ENCODE measurements at places on chromosomes 7 and 10.

GRCh38 chr7:65471587-65471986 is 97.9 kb downstream of the ZNF92 start:
- no peaks in the 10 kb centered on the region for H3K36me3 ChIP-seq
- no peak overlapping the region for H3K4me3 ChIP-seq
- H3K27me3 ChIP-seq = no peaks in the 10 kb centered on the region
- DNase-seq = no peak
- H3K27ac ChIP-seq = no peak overlapping the region
- no peaks in the 10 kb centered on the region for H3K4me1 ChIP-seq

- peaks cover 7% of the 10 kb centered on the region for H3K4me1 ChIP-seq
- no peak for DNase-seq
- H3K27me3 ChIP-seq = no peaks in the 10 kb centered on the region
These were observed 6.8 kb upstream of the RASSF4 start for GRCh38 chr10:44952779-44953231.

DNA sequence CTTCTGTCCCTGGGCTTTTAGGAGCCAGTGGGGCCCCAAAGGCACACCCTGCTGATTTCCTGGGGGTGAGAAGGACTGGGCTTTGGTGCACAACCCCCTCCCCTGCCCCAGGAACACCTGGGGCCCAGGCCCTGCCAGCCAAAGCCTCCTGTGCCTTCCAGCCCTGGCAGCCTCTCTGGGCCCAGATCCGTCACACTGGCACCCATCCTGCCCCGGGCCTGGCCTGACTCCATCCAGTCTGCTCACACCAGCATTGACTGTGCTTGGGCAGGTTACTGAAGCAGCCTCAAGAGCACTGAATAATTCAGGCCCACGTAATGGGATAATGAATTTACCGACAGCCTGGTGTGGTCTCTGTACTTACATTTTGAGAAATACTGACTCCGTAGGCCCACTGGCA is 12.0 kb upstream of the COMTD1 start:
- no peaks in the 10 kb centered on the region for H3K36me3 ChIP-seq
- DNase-seq = no peak
- no peak overlapping the region for H3K4me3 ChIP-seq
- no peaks in the 10 kb centered on the region for H3K27me3 ChIP-seq

GRCh38 chr10:123772645-123773508 is 106.7 kb downstream of the GPR26 start:
- DNase-seq = no peak
- H3K4me3 ChIP-seq = no peak overlapping the region
- H3K4me1 ChIP-seq = no peaks in the 10 kb centered on the region
- no peaks in the 10 kb centered on the region for H3K27me3 ChIP-seq
- H3K36me3 ChIP-seq = no peaks in the 10 kb centered on the region
- H3K27ac ChIP-seq = no peak overlapping the region

- no peaks in the 10 kb centered on the region for H3K27me3 ChIP-seq
- no peaks in the 10 kb centered on the region for H3K4me1 ChIP-seq
- no peaks in the 10 kb centered on the region for H3K36me3 ChIP-seq
- no peak for DNase-seq
- H3K27ac ChIP-seq = no peak overlapping the region
These were observed 425.2 kb upstream of the CNTNAP2 start for GRCh38 chr7:145691377-145691914.

DNA sequence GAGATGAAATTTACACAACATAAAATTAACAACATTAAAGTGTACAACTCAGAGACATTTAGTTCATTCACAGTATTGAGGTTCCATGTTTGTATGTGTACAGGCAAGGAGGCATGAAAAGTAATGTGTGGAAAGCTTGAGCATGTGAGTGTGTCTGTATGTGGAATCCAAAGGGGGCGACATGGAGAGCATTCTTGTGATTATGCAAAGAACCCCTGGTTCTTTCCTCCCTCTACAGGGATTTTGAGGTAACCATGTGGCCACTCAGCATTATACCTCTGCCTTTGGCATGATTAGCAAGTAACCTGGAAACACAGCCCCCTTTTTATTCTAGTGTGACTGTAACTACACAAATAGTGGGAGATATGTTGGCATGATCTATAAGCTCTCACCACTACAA is 21.0 kb downstream of the OR2F1 start:
- no peaks in the 10 kb centered on the region for H3K27me3 ChIP-seq
- H3K27ac ChIP-seq = no peak overlapping the region
- DNase-seq = no peak
- no peaks in the 10 kb centered on the region for H3K4me1 ChIP-seq
- no peaks in the 10 kb centered on the region for H3K36me3 ChIP-seq

DNA sequence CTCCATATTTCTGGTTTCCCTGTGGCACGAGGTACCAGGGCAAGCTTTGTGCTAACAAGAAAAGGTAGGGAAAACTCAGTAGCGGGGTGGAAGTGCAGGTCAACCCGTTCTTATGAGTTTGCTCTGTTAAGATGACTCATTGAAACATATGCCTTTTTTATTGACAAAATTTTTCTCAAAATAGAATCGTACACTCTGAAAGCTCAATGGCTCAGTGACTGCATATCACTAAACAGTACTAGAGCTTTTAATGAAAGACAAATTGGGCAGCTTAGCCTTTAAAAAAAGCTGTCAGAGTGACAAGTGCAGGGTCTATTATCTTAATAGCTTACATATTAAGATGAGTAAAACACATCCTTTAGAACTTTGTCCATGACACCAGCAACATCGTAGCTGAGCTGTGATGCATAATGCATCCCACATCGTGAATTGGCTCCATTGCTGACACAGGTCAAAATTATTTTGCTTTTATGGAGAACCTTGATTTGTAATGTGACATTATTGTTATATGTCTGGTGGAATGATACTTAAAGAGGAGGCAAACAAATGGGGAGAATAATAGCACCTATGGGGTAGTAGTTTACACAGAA is 264.4 kb downstream of the ETV1 start:
- H3K4me3 ChIP-seq = no peak overlapping the region
- no peak overlapping the region for H3K27ac ChIP-seq
- no peak for DNase-seq
- no peaks in the 10 kb centered on the region for H3K4me1 ChIP-seq
- H3K27me3 ChIP-seq = no peaks in the 10 kb centered on the region

- no peaks in the 10 kb centered on the region for H3K4me1 ChIP-seq
- H3K4me3 ChIP-seq = no peak overlapping the region
- DNase-seq = no peak
- H3K36me3 ChIP-seq = no peaks in the 10 kb centered on the region
These were observed 122.3 kb downstream of the ADCY1 start for GRCh38 chr7:45696476-45696875.

DNA sequence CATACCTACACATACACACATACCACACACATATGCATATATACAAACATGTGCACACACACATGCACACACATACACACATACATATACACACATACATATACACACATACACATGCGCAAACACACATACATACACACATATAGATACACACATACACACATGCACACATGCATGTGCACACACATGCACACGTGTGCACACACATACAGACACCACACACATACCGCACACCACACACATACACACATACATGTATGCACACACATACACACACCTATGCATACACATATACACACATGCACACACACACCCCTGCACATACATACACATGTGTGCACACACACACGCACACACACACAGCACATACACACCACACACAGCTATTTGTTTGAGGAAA is 236.5 kb downstream of the WDR11 start:
- H3K4me1 ChIP-seq = peaks cover 3% of the 10 kb centered on the region
- no peak overlapping the region for H3K27ac ChIP-seq
- H3K27me3 ChIP-seq = no peaks in the 10 kb centered on the region
- no peak overlapping the region for H3K4me3 ChIP-seq

DNA sequence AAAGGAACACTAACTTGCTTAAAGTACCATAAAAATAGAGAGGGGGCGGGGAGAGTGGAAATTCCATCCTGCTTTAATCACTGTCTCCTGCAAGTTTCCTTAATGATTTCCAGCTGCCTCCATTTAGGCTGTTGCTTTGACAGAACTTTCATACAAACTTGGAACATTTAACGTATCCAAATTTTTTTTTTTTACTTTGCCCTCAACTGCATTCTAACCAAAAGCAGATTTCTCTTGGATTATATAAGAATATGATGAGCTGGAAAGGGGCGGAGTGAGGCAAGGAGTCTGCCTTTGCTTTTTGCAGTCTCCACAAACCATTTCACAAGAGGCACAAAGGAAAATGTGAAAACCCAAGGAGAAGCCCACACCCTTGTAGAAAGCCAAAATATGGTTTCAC is 46.6 kb upstream of the COL1A2 start:
- no peak for DNase-seq
- H3K4me3 ChIP-seq = no peak overlapping the region
- no peak overlapping the region for H3K27ac ChIP-seq
- no peaks in the 10 kb centered on the region for H3K36me3 ChIP-seq
- H3K27me3 ChIP-seq = no peaks in the 10 kb centered on the region

DNA sequence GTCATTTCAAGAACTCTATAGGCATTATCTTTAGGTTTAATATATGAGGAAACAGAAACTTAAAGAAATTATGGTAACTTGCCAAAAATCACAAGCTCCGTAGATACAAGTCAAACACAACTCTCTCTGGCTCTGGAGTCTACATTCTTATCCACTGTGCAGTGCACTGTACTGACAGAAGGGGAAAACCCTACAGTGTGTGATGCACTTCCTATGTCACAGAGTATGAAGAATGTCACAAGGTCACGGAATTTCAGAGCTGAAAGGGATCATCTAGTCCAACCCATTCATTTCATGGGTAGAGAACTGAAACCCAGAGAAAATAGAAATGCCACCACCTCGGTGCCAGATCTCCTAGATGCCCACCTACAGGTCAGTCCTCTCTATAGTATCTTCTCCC is 86.1 kb downstream of the LRRTM3 start:
- DNase-seq = no peak
- no peaks in the 10 kb centered on the region for H3K4me1 ChIP-seq
- no peaks in the 10 kb centered on the region for H3K36me3 ChIP-seq
- no peaks in the 10 kb centered on the region for H3K27me3 ChIP-seq

- no peak overlapping the region for H3K27ac ChIP-seq
- no peaks in the 10 kb centered on the region for H3K36me3 ChIP-seq
- H3K4me3 ChIP-seq = no peak overlapping the region
- no peaks in the 10 kb centered on the region for H3K4me1 ChIP-seq
- no peaks in the 10 kb centered on the region for H3K27me3 ChIP-seq
These were observed 38.4 kb downstream of the SLC39A12 start for GRCh38 chr10:17989908-17990767.

DNA sequence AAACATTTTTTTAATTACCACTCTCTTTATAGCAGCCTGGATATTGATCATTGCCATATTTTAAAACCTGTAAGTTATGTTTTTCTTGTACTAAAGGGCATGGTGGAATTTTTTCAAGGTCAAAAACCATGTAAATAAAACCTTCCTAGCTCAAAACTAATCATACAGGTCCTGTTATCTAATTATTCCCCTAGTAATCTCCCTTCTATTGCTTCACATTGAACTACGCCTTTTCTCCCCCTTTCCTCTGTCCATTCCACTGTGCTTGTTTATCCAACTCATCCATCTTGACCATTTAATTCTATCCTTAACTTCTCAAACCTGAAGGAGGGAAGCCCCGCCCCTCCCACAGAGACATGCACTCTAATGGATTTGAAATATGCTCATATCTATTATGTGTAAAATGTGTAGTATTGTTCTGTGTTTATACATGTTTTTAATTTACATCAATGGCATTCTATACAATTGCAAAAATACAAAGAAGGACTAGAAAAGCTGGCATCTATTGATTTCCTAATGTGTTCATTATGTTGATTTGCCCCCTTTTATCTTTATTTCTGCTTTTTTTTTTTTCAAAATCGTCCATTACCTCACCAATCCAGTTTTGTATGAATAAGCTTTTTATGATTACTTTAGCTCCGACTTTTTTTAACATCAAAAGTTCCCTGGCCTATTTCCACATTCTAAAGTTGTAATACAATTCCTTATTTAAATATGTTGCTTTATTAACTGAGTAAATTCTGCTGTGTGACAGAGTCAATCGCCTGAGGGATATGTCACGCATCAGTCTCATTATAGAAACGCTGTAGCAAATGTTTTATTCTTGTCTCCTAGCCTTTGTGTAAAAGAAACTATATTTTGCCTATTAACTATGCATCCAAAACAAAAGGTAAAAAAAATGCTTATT is 61.0 kb downstream of the MET start:
- DNase-seq = no peak
- no peak overlapping the region for H3K27ac ChIP-seq
- H3K27me3 ChIP-seq = no peaks in the 10 kb centered on the region
- no peaks in the 10 kb centered on the region for H3K4me1 ChIP-seq

DNA sequence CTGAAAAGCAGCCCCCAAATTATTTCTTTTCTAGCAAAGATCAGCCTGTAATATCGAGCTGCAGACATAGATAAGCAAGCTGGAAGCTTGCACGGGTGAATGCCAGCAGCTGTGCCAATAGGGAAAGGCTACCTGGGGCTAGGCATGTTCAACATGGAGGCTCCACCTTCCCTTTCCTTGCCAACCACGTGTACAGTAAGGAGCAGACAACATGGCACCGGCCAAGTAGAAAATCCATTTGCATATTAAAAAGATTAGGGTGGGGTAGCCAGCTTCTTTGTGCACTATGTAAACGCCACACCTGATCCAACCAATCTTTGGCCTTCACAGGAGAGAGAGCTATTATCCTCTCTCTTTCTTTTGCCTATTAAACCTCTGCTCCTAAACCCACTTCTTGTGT is 56.7 kb upstream of the SEPHS1 start:
- peaks cover 6% of the 10 kb centered on the region for H3K36me3 ChIP-seq
- H3K27me3 ChIP-seq = no peaks in the 10 kb centered on the region
- no peak for DNase-seq
- no peak overlapping the region for H3K27ac ChIP-seq

GRCh38 chr10:8927705-8928104 is 873.2 kb downstream of the GATA3 start:
- no peaks in the 10 kb centered on the region for H3K27me3 ChIP-seq
- DNase-seq = no peak
- H3K36me3 ChIP-seq = no peaks in the 10 kb centered on the region
- H3K4me1 ChIP-seq = no peaks in the 10 kb centered on the region
- H3K27ac ChIP-seq = no peak overlapping the region

- no peaks in the 10 kb centered on the region for H3K27me3 ChIP-seq
- H3K36me3 ChIP-seq = no peaks in the 10 kb centered on the region
- H3K27ac ChIP-seq = no peak overlapping the region
- no peaks in the 10 kb centered on the region for H3K4me1 ChIP-seq
These were observed 501.7 kb downstream of the PARD3 start for GRCh38 chr10:34313353-34313752.
